ENCODE measurements at places on chromosomes 5 and 9.

DNA sequence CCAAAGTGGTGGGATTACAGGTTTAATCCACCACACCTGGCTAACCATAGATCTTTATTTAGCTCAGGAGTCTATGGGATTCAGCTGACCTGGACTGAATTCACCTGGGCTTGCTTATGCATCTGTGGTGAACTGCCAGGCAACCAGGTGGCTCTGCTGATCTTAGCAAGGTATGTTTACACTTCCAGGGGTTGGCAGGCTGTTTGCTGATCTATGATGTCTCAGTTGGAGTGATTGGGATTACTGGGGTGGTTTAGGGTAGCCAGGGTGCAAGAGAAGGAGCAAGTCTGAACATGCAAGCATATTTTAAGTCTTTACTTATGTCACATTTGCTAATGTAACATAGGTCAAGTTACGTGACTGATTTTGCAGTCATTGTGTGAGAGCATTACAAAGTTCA, 63.6 kb upstream of the JAK2 start:
- no peak for DNase-seq

GRCh38 chr9:121268851-121269641, 1.1 kb downstream of the GSN start:
- no peak for DNase-seq

- no peak for DNase-seq
These were observed 65.2 kb upstream of the UBAC1 start for GRCh38 chr9:136026266-136026942.

DNA sequence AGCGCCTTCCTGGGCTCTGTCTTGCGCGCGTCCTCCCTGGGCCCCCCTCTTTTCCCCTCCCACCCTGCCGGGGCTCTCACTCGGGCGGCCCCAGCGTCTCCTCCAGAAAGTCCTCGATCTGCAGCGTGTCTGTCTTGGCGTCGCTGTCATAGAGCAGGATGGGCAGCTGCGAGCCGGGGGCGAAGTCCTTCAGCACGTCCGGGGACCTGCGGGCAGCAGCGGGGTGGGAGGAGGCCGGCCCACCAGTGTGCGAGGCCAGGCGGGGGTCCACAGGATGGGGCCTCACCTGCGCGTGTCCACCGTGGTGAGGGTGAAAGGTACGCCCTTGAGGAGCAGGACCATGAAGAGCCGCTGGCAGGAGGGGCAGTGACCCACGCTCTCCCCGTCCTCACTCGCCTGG, 1.0 kb downstream of the CLIC3 start:
- DNase-seq = no peak

DNA sequence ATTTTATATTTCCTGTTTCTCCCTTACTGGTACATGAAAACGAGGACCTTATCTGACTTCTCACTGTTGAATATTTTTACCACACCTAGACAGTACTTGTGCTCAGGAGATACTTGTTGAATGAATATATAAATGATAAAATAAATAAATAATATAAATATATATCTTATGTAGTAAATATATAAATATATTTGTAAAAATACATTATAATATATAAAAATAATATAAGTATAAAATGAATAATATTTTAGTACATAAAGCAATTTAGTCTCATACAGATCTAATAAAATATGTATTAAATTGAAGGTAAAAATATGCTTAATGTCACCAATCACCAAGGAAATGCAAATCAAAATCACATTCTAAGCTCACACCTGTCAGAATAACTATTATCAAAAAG, 360.6 kb downstream of the EFNA5 start:
- DNase-seq = no peak

DNA sequence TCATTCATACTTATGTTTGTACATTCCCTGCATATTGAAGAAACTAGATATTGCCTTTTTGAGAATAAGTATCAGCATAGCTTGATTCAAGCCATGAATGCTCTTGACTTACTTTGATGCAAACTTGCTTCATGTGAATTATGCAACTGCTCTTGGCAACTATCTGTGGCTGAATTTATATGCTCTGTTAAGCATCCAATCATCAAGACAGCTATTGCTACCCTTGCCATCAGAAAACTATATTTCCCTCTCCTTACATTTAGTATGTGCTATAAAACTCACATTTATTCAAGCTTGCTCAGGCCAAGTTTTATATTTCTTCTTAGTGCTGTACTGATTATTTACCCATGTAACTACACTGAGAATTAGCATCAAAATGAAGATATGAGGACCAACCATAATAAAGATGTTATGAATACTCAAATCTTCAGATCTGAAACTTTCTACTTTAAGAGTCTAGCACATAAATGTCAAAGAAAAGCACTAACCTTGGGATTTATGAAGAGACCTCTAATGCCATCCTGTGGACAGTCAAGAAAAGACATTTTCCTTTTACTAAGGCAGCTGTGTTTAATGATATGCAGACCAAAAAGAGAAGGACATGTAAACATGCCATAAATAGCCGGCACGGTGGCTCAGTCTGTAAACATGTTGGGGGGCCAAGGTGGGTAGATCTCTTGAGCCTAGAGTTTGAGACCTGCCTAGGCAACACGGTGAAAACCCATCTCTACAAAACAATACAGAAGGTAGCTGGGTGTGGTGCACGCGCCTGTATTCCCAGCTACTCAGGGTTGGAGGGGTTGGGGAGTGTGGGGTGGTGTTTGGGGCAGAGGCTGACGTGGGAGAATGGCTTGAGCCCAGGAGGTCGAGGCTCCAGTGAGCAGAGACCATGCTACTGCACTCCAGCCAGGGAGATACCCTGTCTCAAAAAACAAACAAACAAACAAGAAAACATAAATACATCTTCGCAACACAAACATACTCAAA, 267.0 kb upstream of the TYRP1 start:
- DNase-seq = peak; percentile 8

DNA sequence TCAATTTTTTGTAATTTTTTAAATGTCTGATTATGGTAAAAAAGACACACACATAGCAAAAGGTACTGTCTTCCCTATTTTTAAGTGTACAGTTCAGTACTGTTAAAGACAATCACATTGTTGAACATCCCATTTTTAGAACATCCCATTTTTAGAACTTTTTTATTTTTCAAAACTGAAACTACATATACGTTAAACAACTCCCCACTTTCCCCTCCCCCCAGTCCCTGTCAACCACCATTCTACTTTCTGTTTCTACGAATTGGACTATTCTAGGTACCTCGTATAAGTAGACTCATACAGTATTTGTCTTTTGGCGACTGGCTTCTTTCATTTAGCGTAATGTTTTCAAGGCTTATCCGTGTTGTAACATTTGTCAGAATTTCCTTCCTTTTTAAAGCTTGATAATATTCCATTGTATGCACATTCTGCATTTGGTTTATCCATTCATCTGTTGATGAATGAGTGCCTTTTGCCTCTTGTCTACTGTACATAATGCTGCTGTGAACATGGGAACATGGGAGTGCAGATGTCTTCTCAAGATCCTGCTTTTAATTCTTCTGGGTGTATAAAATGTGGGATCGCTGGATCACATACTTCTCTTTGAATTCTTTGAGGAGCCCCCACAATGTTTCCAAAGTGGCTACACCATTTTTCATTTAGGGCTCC, 154.0 kb downstream of the PIK3R1 start:
- no peak for DNase-seq

- DNase-seq = no peak
These were observed at the start of gene HCN1 for GRCh38 chr5:45696206-45696836. Gene HCN1 (minus strand): TSS chr5:45696380.

GRCh38 chr5:153358315-153358976, 132.0 kb upstream of the GRIA1 start:
- DNase-seq = no peak

GRCh38 chr9:70514273-70514672, 99.8 kb upstream of the KLF9 start:
- no peak for DNase-seq

- no peak for DNase-seq
These were observed 34.8 kb downstream of the HTR4 start for GRCh38 chr5:148619484-148619883.

DNA sequence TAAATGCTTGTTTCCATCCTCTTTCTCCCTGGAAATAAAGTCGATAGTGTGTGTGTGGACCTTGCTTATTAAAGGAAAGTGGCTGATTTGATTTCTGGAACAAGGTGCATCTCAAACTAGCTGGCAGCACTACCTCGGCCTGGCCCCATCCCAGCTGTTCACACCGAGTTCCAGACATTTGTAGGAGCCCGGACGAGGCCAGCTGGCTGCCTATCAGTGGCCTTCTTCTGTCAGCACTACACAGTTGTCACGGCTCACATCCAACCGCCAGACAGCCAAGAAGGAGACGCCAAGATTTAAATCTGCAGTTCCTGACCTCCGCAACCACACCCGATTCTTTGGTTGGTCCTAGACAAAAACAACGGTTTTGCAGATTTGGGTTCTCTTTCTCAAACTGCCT, 63.6 kb downstream of the PALM2AKAP2 start:
- DNase-seq = no peak

DNA sequence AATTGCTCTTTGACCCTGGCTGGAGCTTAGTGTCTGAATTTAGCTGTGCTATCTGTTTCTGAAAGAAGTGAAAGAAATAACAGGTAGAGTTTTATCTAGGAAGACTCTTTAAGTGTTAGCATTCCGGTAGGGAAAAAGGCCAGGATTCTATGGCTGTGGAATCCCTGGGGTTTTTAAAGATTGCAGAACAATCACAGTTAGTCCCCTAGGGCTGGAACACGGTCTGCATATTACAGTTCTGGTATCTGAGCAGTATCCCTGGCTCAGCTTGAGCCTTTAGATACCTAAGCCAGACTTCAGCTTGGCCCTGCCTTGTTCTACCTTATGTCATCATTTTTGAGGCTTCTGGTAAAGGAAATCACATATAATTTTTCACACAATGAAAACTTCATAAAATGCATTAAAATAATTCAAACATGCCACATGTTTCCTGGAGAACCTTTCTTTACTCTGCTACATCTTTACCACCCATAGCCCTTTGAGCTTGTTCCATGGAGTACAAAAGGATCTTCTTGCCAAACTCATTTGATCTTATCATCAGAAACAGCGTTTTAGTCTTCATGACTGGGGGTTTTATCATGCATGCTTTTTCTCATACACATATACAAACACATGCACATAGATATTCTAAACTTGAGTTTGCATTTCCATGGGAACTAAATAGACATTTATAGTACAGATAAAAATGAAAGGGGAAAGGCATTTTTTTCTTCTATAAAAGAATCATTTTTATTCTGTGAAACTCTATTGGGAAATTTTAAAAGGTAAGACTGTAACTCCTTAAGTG, 410.8 kb downstream of the CETN3 start:
- no peak for DNase-seq

- no peak for DNase-seq
These were observed 8.5 kb upstream of the SNX24 start for GRCh38 chr5:122836947-122837346.

DNA sequence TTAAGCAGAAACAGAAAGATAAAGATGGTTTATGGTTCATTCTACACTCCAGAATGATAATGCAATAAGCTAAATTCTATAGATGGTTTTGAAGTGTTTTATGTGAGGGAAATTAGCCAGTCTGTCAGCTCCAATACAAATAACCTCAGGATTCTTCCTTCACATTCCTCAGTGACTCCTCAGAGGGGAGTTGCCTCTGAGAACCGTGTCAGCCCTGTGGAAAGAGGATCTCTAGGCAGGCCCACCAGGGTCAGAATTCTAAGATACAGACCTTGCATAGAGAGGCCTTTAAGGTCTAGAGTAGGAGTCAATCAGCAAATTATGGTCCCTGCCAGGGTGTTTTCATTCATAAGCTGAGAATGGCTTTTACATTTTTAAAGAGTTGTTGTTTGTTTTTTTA, 26.6 kb downstream of the RUSC2 start:
- DNase-seq = no peak

- DNase-seq = no peak
These were observed 64.7 kb upstream of the ABCA1 start for GRCh38 chr9:104992659-104993058.

DNA sequence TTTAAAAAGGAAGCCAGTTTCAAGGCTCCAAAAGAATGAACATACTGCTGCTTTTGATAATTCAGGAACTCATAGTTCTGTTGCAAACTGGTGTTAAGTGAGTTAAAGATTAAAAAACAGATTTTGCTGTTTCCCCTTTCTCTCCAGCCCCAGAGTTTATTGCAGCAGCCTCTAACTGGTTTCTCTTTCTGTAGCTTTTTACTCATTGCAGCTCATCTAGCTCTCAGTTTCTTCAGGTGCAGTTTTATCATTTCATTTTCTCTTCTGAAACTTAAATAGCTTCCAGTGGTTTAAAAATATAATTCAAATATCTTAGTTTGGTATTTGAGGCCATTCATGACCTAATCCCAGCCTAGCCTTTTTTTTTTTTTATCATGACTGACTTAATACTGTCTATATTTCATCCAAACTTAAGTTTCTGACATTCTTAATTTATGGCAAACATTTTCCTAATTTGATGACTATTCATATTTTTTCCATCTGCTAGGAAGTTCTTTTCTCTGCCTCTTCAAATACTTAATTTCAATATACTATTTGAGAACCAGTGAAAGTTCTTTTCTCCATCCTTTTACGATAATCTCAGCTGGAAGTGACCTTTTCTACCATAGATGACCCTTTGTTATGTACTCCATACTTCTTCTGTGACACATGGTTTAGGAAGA, 252.7 kb upstream of the GRIA1 start:
- DNase-seq = no peak

DNA sequence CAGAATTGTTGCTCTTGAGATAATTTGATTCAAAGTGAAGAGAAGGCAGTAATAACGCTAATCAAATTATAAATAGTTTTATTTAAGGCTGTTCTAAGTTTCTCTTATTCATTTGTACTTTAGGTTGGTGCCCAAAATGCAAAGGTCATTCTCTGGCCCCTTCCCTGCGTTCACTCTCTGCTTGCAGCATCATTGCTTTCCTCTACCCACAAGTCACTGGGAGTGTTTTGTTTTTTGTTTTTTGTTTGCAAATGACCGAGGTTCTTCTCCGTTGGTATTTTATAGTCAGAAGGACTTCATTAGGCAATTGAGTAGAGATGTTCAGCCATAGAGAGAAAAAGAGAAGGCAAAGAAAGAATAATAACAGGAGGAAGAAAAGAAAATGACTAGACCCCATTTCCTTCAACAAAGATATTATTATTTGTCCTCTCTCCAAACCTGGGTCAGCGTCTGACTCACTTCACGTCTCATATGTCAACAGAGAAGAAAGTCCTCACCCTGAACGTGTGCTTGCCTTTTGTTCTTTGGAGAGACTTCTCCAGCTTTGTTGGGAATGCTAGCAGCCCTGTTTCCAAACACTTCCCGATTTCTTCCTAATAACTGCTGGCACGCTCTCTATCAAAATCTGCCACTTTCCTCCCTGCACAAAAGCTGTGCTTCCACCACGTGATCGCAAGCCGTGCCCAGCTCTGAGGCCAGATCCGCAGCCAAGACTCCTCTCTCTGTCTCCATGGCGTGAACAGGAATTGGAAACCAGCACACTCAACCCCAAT, 119.8 kb downstream of the EBF1 start:
- no peak for DNase-seq
